ENCODE measurements at places on chromosomes 7 and 10.

DNA sequence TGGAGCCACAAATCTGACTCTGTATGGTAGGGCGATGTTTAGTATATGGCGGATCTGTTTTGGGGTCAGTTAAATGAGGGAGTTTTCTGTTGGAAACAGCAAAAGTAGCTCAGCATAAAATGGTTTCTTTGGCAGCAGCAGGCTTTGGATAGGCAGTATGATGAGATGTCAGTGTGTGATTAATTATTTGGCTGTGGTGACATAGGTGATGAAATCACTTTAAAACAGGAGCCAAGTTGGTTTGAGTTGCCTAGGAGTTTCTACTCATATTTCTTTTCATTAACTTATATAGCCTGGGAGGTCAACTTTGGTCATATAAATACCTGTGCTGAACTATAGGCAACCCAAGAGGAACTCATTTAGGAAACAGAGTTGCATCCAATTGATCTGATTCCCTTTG, 291.2 kb downstream of the LRMDA start:
- DNase-seq = no peak

DNA sequence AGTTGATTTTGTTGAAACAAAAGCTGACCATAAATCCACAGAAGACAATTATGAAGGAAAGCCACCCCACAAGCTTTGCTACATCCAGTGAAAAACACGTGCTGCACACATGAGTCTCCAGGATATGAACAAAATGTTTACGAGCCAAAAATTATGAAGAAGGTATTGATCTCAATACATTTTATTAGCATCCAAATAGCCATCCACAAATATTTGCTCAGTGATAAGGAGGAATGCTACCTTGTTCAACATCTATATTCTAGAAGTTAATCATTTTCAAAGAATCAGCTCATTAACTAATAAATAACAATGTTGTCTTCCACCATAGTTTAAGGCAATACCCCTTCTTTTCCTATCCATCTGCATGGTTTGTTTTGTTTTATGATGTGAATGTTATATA, 42.7 kb downstream of the CALML3 start:
- DNase-seq = no peak

GRCh38 chr10:5692461-5693358, 8.1 kb downstream of the TASOR2 start:
- no peak for DNase-seq

DNA sequence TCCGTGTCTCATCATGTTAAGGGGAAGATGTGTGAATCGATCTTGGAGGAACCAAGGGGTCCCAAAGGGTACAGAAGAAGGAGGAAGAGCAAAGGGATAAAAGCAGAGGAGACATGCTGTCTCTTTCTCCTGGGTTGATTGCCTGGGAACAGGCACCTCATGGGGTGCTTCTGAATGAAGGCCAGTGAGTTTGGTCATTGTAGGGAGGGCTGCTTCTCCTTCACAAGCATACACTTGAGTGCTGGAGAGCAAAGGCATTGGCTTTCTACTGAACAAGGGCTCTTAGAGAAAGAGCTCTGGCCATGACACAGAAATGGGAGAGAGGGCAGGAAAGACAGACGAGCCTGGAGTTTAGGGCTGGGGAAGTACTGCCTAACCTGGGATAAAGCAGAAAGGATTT, 146.7 kb upstream of the NPY start:
- DNase-seq = no peak

GRCh38 chr10:108203905-108204527, 1039.5 kb upstream of the SORCS1 start:
- no peak for DNase-seq

GRCh38 chr7:79454361-79454960, 994 bp upstream of the MAGI2 start:
- DNase-seq = no peak

- DNase-seq = no peak
Measured at GRCh38 chr10:128606055-128606454, 479.8 kb upstream of the MKI67 start.

DNA sequence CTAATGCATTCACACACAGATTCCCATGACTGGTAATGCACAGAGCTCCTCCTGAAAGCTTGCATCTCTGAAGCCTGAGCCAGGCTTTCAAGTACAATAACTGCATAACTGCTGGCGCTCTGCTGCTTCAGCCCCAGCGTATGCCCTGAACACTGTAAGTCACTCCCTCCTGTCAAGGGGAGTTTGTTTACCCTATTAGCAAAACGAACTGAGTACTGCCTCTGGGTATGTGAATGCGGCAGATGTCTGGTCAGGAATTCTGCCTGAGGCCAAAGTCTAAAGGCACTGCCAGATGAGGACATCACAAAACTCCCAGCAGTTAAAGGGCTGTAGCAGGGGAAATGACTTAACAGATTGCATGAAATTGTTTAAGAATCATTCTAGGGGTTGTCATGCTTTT, 97.7 kb downstream of the NRCAM start:
- DNase-seq = no peak

GRCh38 chr7:70372768-70373515, 759.0 kb upstream of the GALNT17 start:
- DNase-seq = no peak

GRCh38 chr10:123537188-123537961, 128.8 kb upstream of the GPR26 start:
- no peak for DNase-seq

DNA sequence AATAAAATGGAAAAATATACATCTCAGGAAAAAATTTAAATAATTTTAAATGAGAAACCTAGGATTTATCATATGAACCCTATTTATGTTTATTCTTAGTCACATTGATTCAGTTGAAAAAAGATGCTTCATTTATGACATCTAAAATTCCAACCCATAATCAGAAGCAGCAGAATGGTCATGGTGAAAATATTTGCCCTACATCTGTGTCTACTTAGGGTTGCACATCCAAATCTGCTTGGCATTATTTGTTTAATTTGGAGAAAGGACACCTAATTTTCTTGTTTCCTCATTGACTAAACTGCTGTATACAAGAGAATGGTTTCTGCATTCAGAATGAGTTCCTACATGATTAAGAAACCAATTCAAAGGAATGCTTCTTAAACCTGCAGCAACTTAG, 72.9 kb upstream of the SKAP2 start:
- DNase-seq = no peak

GRCh38 chr7:110071192-110071591, 1019.7 kb upstream of the LRRN3 start:
- DNase-seq = no peak

- no peak for DNase-seq
Measured at GRCh38 chr7:92313055-92313454, 67.3 kb downstream of the ANKIB1 start.

GRCh38 chr7:74658178-74659004, 873 bp downstream of the GTF2I start:
- DNase-seq = peak; percentile 77

DNA sequence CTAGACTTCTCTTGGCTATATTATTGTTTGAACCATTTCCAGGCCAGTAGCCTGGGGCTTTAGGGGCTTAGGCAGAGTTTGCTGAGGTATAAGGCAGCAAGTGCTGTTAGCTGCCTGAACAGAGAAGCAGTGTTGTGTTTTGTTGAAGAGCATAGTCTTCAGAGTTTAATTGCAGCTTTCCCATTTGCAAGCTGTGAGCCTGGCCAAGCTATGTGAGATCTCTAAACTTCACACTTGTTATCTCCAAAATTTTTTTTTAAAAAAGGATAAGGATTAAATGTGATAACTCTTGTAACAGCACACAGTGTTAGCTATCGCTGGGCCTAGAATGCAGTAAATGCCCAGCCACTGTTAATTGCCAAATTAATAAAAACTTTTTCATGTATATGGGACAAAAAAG, 782.4 kb downstream of the REEP3 start:
- DNase-seq = no peak

- DNase-seq = no peak
Measured at GRCh38 chr7:122618585-122619189, 80.2 kb downstream of the RNF133 start.

DNA sequence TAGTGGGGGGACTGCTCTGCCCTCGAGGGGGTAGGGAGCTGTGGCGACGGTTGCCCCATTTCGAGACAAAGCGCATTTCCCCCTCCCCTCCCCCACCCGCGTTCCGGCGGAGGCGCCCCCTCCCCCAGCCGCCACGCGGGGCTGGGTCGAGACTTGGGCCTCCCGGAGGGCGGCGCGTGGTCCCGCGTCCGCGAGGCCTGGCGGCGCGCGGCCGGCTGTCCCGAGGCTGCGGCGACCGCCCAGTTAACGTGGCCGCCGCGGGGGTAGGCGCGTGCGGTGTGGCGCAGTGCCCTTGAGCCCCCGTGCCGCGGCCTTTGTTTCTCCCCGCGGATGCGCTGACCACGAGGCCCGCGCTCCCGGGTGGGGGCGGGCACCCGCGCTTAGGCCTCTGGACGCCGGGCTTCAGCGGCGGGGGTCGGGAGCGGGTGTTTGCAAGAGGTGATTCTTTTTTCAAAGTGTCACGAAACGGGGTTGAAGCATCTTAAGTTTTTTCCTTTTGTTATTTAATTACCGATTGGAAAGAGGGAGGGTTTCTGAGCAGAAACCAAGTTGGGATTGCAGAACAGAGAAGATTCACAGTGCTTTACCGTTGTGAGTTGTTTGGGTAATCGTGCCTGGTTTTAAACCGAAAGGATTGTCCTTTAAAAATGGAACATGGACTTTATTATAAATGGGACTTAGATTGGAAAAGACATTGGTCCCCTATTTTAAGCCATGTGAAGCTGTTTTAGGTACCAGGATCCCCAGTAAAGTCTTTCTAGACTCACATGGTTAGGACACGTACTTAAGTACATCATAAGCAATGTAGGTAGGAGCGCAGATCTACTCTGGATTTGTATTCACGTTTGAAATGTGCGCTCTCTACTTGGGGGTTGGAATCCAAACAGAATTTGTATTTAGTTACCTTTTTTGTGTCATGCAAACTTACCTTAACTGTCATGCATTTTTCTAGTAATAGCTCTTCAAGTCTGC, 760 bp downstream of the CBX3 start:
- DNase-seq = peak; percentile 22

GRCh38 chr7:33654676-33655075, 250.7 kb upstream of the BMPER start:
- no peak for DNase-seq

- peak; percentile 71 for DNase-seq
Measured at GRCh38 chr10:71383972-71384687, 12.6 kb upstream of the CDH23 start.

Measured in stimulated activated CD4-positive, alpha-beta T cell treated with anti-CD3 and anti-CD28 coated beads, Interleukin-1b, Interleukin-23, amount 100 ng/mL, for 1 hour (primary cell).